Stimulated activated CD4-positive, alpha-beta T cell treated with anti-CD3 and anti-CD28 coated beads, Interleukin-1b, Interleukin-23, amount 100 ng/mL, for 4 hours (primary cell): ENCODE measurements at places on chromosomes 4 and X.

DNA sequence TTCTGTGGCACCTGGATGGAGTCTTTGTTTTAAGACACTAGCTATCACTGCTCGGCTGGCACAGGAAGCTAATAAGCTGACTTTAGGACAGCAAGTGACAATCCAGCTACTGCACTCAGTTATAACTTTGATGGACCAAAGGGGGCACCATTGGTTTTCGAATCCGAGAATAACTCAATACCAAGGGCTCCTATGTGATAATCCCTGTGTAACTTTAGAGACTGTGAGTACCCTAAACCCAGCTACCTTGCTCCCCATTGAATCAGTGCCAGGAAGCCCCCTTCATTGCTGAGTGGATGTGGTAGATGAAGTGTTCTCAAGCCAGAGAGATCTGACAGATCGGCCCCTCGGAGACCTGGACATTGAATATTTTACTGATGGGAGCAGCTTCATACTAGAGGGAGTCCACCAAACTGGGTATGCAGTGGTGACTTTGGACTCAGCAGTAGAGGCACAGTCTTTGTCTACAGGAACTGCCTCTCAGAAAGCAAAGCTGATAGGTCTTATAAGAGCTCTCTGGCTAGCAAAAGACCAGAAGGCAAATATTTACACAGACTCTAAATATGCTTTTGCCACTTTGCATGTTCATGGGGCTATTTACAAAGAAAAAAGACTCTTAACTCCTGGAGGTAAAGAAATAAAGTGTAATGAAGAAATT lies 35.5 kb upstream of the UGT2B7 start:
- no peak for DNase-seq

GRCh38 chr4:153453402-153453801 lies 12.8 kb upstream of the TMEM131L start:
- DNase-seq: no peak

DNA sequence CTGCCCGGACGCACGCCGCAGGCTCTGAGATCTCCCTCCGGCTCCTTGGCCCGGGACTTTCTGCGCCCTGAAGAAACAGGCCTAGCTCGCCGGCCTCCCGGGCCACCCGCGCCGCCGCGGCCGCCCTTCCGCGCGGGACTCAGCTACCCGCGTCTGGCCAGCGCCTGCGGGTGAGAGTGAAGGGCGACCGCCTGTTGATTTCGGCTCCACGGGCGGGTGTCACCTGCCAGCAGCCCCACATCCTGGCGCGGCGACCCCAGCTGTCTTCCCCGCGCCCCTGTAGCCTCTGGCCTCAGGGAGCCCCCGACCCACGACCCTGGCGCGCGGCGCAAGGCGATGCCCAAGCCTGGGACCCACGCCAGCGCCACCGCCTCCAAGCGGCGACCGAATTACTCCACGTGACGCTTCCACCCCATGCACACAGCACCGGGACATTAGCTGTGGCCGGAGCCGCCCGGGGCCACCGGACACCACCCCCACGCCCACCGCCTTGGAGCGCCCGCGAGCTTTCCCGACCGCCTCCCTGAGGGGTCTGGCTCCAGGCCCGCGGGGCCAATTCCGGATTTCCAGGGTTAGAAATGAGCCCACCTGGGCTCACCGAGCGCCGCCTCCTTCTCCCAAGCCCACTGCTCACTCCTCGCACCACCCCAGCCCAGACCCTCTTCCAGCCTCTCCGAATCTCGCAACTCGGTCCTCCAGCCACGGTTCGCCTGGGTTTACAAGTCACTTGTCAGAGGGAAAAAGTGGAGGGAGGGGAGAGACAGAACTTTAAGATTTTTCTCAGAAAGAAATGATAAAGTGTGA lies 10.2 kb downstream of the ARX start:
- DNase-seq: no peak

GRCh38 chrX:54230435-54231148 lies 47.5 kb upstream of the FAM120C start:
- DNase-seq: no peak

- DNase-seq: no peak
Measured at GRCh38 chrX:314781-315595, 3.6 kb downstream of the GTPBP6 start.

DNA sequence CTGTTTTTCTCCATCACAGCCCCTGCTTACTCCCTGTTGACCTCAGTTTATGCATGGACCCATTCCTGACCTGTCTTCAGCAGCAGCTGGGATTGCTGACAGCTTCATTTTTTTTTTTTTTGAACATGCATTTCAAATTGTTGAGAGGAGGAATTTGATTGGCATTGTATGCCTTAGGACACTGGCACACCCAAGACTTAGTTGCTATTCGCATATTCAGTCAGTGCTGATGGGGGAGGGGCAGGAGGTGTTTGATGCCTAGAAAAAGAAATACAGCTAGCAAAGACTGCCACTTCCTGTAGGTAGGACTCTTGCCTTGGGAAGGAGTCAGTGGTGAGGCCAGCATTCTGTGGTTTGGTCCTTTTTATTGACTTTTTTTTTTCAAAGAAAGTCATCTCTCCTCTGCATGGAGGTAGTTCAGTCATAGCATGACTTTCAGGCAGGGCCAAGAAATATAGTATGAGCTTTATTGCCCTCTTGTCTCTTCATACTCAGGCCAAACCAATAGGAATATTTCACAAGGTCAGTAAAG lies 33.6 kb upstream of the XK start:
- DNase-seq: no peak

DNA sequence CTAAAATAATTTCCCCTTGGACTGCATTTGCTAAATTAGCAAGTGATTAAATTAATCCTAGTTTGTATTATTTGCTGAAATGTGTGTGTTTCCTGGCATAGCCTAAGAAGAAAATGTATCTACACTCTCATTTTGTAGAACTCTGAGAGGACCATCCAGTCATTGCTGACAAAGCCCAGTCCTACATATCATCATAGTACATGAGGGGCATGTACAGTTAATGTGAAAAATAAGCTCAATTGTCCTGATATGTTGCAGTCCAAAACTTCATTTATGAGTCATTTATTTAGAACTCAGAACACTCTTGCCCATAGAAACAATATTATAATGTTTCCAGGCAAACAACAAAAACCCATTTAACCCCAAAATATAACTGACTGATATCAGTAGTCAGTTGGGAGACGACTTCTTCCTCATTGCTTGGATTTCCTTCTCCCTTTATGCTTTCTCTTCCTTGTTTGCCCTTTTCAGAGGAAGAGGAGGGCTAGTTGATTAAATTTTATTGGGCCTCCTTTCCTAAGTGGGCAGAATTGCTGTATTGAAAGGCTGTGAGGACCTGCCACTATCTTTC lies 26.9 kb upstream of the BBS12 start:
- DNase-seq: no peak

- no peak for DNase-seq
Measured at GRCh38 chr4:184743650-184744049, 9.8 kb upstream of the CENPU start.

DNA sequence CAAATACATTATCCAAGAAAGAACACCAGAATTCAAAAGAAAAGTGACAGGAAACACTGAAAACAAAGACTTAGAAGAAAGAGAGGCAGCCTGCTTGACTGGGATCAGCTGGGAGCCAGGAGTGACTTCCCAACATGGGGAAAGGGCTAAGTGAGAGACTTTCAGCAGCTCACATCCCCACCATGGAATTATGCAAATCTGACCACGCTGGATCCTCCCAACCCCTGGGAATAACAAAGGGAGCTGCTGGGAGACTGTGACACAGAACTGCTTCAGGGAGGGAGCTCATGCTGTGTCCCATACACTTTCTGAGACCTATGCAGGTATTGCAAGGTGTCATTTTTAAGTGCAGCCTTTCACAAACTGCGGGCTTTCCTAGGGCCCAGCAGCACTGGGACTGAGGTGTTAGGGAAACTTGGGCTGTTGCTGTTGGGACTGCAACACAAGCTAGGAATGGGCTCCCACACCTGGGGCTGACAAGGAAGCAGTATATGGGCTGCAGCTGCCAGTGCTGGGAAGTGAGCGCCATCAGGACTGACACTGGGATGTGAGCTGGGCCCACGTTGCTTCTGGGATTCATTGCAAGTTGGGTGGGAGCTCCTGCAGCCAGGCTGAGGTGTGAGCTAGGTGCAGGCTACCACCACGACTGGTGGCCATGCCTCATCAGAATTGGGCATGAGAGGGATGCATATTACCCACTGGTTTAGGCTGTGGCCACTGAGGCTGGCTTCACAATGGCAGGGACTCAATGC lies 139.1 kb downstream of the KDR start:
- DNase-seq: no peak

DNA sequence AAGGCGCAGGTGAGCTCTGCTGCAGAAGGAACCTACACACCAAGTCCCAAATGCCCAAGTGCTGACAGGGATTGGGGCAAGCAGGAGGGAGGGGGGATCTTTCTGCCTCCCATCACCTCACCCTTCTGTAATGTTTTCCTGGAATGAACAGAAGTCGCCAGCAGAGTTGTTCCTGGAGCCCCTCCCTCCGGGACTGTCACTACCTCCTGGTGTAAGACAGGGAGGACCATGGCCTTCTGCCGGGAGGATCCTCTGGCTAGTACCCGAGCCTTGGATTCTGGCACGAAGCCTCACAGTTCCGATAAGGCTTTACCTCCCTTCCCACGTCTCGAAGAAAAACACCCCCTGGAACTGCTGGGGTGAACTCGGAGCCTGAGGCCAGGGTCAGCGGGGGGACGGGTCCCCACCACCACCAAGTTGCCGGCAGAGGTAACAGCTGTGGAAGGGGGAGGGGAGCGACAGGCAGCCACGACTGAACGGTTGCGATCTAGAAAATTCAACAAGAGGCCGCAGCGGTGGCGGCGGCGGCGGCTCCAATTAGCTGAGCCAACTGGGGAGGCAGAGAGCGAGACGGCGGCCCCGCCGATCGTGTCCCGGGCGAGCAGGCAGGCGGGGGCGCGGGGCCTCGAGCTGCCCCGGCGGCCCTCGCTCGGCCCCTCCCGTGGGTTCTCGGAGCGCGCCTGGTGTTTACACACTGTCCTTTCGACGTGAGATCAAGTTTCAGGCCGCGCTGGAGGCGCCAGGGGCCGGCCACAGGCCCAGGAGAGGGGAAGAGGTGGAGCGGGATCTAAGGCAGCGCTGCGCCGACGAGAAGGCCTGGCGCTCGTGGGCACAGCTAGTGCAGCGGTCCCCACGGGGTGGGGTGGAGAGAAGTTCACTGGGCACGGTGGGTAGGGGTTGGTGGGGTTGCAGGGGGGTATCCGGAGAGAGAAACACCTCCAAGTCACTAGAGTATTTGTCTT lies 53.7 kb upstream of the BCOR start:
- no peak for DNase-seq

DNA sequence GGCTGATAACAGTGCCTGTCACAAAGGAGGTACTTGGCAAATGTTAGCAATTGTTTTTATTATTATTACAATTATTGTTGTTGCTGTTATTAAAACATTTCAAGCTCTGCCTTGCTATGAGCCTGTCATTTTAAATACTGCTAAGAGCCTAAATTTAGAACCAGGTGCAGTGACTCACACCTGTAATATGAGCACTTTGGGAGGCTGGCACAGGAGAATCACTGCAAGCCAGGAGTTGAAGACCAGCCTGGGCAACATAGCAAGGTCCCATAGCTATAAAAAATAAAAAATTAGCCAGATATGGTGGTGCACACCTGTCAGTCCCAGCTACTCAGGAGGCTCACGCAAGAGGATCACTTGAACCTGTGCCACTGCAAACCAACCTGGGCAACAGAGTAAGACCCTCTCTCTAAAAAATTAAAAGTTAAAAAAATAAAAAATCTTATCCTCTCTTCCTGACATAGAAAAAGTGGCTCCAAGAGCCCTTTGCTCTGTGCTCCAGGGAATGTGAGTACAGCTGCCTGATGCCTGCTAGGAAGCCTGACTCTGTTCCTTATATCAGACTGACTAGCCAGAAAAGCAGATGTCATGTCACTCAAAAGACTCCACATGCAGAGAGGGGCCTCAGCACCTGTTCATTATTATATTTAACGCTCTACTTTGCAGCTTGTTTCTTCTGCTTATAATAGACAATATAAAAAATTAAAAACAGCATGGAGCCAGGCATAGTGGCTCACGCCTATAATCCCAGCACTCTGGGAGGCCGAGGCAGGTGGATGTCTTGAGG lies 234.0 kb downstream of the OPHN1 start:
- DNase-seq: no peak

DNA sequence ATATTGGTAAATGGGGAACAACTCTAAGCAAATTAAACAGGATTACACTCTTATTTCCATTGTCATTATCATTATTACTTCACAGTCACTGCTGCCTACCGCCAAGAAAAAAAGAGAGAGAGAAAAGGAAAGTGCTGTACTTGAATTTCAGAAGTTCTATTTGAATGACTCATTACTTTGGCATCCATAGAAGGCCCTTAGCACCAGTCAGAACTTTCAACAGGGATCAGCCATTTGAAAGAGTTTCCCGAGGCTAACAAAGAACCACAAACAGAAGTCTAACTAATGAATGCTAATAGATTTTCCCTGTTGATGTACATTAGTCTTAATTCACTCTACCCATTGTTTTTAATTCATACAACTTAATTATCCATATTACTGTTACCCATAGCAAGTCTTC lies 116.3 kb downstream of the SHROOM4 start:
- no peak for DNase-seq
